ENCODE measurements at places on chromosomes 16 and 17. TPM values are rescaled to one million over a fixed set of nuclear protein-coding genes. Genes with fewer than 3 reads are reported as not detected.

Gene TP53TG3C
- 0.58 TPM for total RNA-seq

Gene SLC16A6
- total RNA-seq, result 0.08 TPM

Gene TEX14
- total RNA-seq, result 0.19 TPM

Gene DRC3
- 1.7 TPM for total RNA-seq

Gene NXN
- 13.8 TPM for total RNA-seq

Gene SNAI3
- total RNA-seq, result 3.1 TPM

Gene SLC52A1
- total RNA-seq, result not detected

Gene USP43
- 0.08 TPM for total RNA-seq

Gene METTL22
- 27.3 TPM for total RNA-seq

Gene ASPA
- 2.8 TPM for total RNA-seq

Gene CPD
- total RNA-seq, result 19.3 TPM

Gene CORO6
- 101 TPM for total RNA-seq

Gene JMJD8
- total RNA-seq, result 43.1 TPM

Gene ABAT
- 14.5 TPM for total RNA-seq

Gene JPH3
- total RNA-seq, result 0.14 TPM

Gene MYL4
- 809 TPM for total RNA-seq

Gene CCL11
- total RNA-seq, result 3.8 TPM

Gene GLTPD2
- total RNA-seq, result not detected

Gene MRPL58
- total RNA-seq, result 50.6 TPM

Gene KRTAP9-2
- total RNA-seq, result not detected

Gene PYCARD
- total RNA-seq, result 5.3 TPM

Gene CCL1
- not detected for total RNA-seq

Gene MRPL12
- 157 TPM for total RNA-seq

Gene CBFA2T3
- 8.6 TPM for total RNA-seq

Gene SDR42E2
- 0.08 TPM for total RNA-seq

Gene UTS2R
- 1.4 TPM for total RNA-seq

Gene ZCCHC14
- 15.9 TPM for total RNA-seq

Gene BEAN1
- 0.33 TPM for total RNA-seq
